ENCODE measurements at places on chromosomes 7 and 10.

GRCh38 chr10:14782691-14783363 lies 8.1 kb upstream of the FAM107B start:
- DNase-seq = no peak

- no peak for DNase-seq
These were observed 26.4 kb downstream of the KIAA1549 start for GRCh38 chr7:138954545-138955475.

- DNase-seq = no peak
These were observed 193.7 kb downstream of the RELN start for GRCh38 chr7:103795787-103796186.

DNA sequence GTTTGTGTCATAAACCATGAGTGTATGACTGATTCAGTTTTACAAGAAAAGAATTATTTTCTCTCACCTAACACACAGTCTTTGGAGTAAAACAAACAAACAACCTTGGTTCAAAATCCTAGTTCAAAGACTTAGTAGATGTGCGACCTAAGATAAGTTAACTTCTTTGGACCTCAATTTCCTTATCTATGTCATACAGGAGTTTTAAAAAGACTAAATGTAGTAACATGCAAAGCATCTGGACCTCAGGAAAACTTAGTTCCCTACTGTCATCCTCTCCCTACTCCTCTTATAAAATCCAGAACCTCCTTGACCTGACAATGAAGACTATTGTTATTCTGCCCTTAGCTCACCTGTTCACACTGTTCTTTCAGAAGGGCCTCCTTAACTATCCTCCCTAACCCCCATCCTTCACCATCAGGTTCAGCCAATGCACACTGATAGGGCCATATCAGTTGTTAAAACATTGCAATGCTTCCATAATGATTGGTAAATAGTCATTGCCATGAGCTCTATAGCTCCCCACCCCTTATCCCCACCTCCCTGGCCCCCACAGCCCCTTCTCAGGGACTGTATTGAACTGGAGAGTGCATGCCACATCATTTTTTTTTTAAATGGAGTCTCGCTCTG lies 28.8 kb upstream of the CCNJ start:
- no peak for DNase-seq

DNA sequence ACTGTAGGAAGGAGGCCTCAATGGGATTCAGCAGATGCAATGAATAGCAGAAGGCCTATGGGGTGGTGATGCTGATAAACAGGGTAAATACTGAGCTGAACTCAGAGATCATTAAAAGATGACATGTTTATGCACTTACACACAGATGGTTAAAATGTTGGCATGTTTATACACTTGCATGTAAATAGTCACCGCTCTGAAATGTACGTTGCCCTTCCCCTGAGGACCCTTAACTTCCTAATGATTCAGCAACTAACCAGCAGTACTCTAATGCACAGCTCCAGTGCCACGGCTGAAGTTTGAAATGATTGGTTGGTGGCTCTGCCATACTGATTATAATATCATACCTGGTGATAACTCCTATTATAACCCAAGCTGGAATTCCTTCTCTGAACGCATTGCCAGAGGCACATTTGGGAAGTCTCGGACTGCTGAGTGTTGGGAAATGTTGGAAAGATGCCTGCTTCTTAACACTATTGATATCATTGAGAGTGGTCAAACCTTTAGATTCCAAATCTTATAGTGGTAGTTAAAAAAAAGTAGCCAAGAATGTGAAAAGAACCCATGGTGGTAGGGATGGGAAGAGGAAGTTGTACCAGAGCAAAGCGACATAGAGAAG lies 3.7 kb upstream of the CAV1 start:
- DNase-seq = no peak

GRCh38 chr7:90005836-90006235 lies 148.4 kb upstream of the STEAP1 start:
- no peak for DNase-seq

GRCh38 chr7:76060842-76061241 lies 12.9 kb downstream of the MDH2 start:
- no peak for DNase-seq

DNA sequence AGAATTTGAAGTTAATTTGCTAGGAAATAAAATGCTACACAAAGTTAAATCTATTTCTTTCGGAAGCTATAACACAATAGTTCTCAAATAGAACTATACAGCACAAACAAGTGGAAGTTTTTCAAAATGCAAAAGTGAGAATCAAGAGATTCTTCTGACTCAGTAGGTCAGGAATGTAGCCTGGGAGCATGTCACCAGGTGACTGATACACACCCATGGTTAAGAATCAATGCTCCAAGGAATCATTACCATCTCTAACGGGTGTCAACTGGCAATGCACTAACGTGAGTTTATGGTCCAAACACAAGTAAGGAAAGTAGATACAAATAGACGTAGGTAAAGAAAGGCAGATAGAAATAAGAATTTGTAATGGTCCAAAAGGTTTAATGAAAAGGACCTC lies 170.5 kb downstream of the SRPK2 start:
- DNase-seq = no peak

- DNase-seq = peak; percentile 15
These were observed 786 bp upstream of the CNOT4 start for GRCh38 chr7:135510592-135511183.

GRCh38 chr10:70135684-70136083 lies 3.1 kb upstream of the AIFM2 start:
- DNase-seq = no peak

DNA sequence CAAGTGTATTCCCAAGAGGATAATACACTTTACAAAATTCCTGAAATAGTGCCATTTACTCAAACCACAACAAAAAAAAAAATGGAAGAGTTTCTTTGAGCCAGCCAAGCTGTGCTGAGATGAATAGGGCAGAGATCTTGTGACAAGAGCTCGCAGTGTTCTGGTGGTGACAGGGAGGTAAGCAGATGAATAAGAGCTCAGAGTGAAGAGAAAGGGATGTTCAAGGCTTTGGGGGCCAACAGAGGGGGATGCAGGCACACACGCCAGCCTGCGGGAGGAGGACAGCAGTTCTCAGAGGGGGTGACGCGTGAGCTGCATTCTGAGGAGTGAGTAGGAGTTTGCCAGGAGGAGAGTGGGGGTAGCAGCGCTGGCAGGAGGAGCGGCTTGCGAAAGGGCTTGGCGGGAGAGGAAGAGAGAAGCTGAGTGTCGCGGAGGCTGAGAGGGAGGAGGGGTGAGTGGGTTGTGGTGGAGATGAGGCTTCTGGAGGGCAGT lies 194.4 kb upstream of the IMMP2L start:
- DNase-seq = no peak

DNA sequence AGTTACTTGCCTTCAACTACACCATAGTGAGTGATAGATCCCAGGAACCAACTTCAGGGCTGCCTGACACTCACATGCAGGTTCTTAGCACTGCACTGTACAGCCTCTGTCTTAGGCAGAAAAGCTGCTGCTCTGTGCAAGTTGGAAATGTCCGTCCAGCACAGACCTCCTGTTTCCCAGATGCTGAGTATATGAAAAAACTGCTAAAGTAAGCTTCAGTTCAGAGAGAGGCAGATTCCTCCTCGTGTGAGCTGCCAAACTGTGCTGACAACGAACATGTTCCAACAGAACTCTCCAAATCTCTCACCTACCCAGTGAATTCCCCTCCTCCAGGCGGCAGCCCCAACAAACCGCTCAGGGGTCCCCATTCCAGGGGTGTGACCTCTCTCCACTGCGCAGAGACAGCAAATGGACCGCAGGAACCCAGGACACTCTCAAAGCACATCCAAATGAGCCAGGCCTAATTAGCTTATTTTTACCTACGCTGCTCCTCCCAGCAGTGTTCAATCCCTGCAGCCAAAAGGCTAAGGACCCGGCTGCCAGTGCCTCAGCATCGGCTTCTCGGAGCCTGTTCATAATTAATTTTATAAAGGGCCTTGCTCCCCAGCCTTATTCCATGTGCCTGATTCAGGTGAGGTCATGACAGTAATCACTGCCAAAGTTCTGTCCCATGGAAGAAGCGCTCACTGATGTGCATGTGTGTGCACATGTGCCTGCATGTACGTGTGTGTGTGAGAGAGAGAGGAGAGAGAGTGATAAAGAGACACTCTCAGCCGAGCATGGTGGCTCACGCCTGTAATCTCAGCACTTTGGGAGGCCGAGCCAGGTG lies 159.5 kb upstream of the AUTS2 start:
- DNase-seq = no peak

DNA sequence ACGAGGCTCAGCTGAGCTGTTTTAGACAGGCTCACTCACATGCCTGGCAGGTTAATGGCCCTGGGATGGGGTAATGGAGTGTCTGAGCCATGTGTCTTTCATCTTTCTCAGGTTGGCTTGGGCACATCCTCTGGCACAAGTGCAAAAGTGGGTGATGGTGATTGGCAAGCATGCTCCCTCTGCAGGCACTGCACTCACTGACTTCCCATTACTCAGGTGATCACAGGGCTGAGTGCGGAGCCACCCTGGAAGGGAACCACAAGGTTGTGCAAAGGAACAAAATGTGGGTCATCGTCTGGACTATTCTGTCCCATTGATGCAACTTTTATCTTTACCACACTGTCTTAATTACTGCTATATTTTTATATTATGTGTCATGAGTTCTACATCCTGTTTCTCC lies 244.1 kb upstream of the AKR1E2 start:
- DNase-seq = no peak

- no peak for DNase-seq
These were observed 33.7 kb upstream of the CSTF2T start for GRCh38 chr10:51733057-51733456.

- DNase-seq = no peak
These were observed 48.8 kb downstream of the ADCYAP1R1 start for GRCh38 chr7:31100871-31101270.

- no peak for DNase-seq
These were observed 241.7 kb downstream of the GATA3 start for GRCh38 chr10:8296090-8296733.

GRCh38 chr7:126608339-126608776 lies 644.4 kb downstream of the GRM8 start:
- no peak for DNase-seq

- no peak for DNase-seq
These were observed 69.9 kb upstream of the ADARB2 start for GRCh38 chr10:1807196-1807595.

DNA sequence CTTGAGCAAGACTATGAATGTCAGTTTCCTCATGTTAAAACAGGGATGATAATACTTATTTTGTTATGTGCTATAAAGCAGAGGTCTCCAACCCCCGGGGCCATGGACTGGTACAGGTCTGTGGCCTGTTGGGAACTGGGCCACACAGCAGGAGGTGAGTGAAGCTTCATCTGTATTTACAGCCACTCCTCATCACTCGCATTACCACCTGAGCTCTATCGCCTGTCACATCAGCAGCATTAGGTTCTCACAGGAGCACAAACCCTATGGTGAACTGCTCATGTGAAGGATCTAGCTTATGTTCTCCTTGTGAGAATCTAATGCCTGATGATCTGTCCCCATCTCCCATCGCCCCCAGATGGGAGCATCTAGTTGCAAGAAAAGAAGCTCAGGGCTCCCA lies 365.3 kb upstream of the SMIM30 start:
- no peak for DNase-seq

- DNase-seq = no peak
These were observed 100.2 kb downstream of the TPK1 start for GRCh38 chr7:144735505-144736276.

DNA sequence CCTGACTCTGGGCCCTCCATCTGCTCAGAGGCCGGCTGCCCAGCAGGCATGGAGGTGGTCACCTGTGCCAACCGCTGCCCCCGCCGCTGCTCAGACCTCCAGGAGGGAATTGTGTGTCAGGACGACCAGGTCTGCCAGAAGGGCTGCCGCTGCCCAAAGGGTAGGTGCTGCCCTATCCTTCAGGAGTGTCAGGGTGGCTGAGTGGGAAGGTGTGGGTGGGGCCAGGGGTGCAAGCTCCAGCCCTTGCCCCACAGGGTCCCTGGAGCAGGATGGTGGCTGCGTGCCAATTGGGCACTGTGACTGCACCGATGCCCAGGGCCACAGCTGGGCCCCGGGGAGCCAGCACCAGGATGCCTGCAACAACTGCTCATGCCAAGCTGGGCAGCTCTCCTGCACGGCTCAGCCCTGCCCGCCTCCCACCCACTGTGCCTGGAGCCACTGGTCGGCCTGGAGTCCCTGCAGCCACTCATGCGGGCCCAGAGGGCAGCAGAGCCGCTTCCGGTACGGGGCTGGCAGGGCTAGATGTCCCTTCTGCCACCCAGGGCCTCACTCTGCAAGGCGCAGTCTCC lies 17.5 kb upstream of the ZNF862 start:
- DNase-seq = no peak

- no peak for DNase-seq
These were observed 14.0 kb upstream of the SEM1 start for GRCh38 chr7:96723622-96724021.

DNA sequence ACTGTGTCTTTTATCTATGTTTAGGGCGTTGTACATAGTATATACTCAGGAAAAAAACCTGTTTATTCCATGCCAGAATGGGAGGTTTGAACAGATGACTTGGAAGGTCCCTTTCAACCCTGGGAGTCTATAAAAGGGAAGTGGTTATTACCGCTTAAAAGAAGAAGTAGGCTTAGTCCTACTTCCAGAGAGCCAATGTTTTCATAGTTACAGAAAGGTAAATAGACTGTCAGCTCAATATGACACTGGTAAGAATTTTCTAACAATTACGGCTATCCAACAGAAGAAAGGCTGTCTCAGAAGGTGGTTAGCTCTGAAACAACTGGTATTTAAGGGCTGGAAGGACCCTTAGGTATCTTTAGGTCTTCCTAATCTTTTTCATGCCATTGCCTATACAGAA lies 1.1 kb upstream of the TFAM start:
- no peak for DNase-seq

- no peak for DNase-seq
These were observed 36.9 kb downstream of the FRMPD2 start for GRCh38 chr10:48237259-48238250.

- DNase-seq = no peak
These were observed 38.8 kb downstream of the FIGNL1 start for GRCh38 chr7:50411332-50411731.

- no peak for DNase-seq
These were observed 438.9 kb downstream of the RPS24 start for GRCh38 chr10:78472551-78472890.

DNA sequence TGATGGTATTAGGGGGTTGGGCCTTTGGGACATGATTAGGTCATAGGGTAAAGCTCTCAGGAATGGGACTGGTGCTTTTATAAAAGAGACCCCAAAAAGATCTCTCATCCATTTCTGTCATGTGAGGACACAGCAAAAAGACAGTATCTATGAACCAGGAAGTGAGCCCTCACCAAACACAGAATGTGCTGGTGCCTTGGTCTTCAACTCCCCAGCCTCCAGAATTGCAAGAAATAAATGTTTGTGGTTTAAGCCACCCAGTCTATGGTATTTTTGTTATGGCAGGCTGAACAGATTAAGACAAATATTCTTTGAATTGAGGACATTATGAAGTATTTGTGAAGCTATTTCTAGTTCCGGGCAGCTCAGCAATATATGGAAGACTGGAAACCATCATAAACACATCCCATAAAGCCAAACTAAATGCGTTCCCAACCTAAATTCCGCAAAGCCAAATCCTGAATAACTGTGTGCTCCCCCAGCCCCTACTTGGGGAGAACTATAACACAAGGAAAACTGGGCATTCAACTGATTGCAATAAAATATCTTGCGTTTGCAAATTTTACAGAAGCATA lies 153.7 kb downstream of the GALNT17 start:
- no peak for DNase-seq

GRCh38 chr7:115682507-115682906 lies 348.1 kb downstream of the TFEC start:
- no peak for DNase-seq
